Testis (tissue), 5 donors: ENCODE measurements at places on chromosomes 4 and X. TPM values are rescaled to one million over a fixed set of nuclear protein-coding genes. Genes with fewer than 3 reads are reported as not detected.

Gene HS3ST1
- polyA plus RNA-seq = 1.2 TPM

Gene GLOD5
- polyA plus RNA-seq = 0.83 TPM

Gene IL13RA1
- 37.4 TPM for polyA plus RNA-seq

Gene DOK7
- 9.3 TPM for polyA plus RNA-seq
